Purkinje cell (primary cell): ENCODE measurements at places on chromosomes 4 and X. TPM values are rescaled to one million over a fixed set of nuclear protein-coding genes. Genes with fewer than 3 reads are reported as not detected.

The C4orf50 gene
- polyA plus RNA-seq = 0.83 and 1.7 TPM in 2 replicates

The ZMAT1 gene
- polyA plus RNA-seq = 13.2 and 17.6 TPM in 2 replicates

The DCAF4L1 gene
- polyA plus RNA-seq = 0.04 and 0.15 TPM in 2 replicates

The IL13RA2 gene
- 0.81 and 2.8 TPM in 2 replicates for polyA plus RNA-seq

The TRO gene
- polyA plus RNA-seq = 27.0 and 31.1 TPM in 2 replicates

The HEPH gene
- 18.2 and 20.6 TPM in 2 replicates for polyA plus RNA-seq

The ENOX2 gene
- 6.5 and 6.8 TPM in 2 replicates for polyA plus RNA-seq

The HMGB3 gene
- polyA plus RNA-seq = 14.4 and 17.2 TPM in 2 replicates

The SCOC gene
- polyA plus RNA-seq = 681 and 739 TPM in 2 replicates

The MAGEA2 gene
- not detected in 2 replicates for polyA plus RNA-seq

The NLGN3 gene
- polyA plus RNA-seq = 16.1 and 16.4 TPM in 2 replicates

The CPEB2 gene
- 7.3 and 11.5 TPM in 2 replicates for polyA plus RNA-seq
